ENCODE measurements at places on chromosomes 16 and 17.

DNA sequence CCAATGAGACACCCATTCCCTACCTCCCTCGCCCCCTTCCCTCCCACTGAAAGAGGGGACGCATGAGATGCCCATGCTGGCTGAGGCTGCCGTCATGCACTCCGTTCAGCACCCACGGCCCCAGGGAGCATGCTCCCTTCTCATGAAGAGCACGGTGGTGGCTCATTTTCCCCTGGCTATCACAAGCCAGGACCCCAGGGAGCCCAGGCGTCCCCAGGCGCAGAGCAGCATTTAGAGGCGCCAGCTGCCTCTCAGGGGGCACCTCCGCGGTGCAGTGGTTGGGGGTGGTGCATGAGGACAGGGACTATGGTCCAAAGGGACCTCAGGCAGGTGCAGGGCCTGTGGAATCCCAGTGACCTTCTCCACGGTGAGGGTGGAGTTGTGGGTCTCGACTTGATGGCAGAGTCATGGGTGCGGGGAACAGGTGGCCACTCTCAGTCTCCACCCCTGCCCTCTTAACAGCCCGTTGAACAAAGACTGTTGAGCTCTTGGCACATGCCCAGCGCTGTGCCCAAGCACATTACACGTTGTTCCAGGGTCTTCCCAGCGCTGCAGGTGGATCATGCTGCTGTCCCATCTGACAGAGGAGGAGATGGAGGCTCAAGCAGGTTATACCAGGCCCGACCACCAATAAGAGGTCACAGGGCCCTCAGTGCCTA lies 13.6 kb downstream of the KIF19 start:
- no peak for DNase-seq

DNA sequence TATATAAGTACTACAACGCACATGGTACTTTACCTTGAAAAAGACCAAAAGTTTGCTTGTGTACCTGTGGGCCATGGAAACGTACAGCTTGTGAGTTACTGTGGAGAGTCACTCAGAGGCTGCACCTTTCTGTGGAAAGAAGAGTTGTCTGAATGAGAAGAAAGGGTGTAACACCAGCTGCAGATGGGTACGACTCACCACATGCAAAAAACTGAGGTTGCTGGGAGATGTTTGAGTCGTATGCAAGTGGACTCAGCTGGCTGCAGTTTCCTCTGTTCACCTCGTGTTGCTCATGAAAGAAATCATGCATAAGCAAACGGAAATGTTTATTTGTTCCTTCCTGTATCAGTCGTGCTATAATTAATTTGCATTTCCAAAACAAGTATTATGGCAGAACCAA lies 22.4 kb upstream of the DYNLRB2 start:
- DNase-seq = no peak

GRCh38 chr17:20087538-20088250 lies 78.5 kb downstream of the SPECC1 start:
- no peak for DNase-seq

DNA sequence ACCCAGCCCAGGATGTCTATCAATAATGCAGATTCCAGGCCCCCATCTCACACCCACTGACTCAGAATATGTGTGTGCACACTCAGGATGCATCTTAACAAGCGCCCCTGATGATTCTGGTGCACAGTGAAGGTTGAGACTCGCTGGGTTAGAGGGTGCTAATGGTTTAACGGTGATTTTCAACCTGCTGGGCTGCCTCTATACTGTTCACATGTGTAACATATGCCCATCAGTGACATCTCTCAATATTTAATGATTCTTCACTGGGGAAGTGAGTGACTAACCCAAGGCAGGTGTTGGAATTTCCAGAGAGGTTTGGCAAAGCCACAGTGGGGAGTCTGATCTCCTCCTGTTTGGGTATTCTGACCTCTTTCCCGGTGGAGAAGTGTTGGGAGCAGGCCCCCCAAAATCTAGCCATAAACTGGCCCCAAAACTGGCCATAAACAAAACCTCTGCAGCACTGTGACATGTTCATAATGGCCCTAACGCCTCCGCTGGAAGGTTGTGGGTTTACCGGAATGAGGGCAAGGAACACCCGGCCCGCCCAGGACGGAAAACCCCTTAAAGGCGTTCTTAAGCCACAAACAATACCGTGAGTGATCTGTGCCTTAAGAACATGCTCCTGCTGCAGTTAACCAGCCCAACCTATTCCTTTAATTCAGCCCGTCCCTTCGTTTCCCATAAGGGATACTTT lies 4.1 kb upstream of the DOC2B start:
- DNase-seq = no peak

DNA sequence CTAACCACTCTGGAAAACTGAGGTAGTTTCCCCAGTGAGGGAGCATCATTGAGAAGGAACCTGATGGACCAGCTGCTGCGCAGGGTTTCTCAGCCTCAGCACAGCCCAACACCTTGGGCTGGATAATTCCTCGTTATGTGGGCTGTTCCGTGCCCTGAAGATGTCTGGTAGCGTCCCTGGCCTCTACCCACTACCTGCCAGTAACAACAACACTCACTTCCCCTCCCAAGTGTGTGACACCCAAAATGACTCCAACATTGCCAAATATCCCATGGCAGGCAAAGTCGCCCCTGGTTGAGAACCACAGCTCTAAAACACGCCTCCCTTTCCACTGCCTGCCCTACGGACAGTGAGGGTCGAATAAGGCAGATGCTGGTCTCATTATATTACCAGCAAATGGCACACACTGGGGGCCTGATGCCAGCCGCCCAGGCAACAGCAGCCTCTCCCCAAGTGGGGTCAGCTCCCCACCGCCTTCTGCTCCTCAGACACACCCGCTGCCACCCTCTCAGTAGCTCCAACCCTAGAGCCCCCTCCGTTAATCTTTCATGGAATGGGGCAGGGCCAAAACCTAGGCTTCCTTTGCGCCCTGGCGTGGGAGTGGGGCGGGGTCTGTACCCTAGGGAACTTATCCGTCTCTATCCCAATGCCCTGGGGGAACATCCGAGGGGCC lies 1.0 kb downstream of the RHBDF2 start:
- no peak for DNase-seq

- peak; percentile 97 for DNase-seq
Measured at GRCh38 chr17:68035131-68035522, 408 bp upstream of the KPNA2 start.
